H9 (cell line): ENCODE measurements at places on chromosomes 11 and 22. TPM values are rescaled to one million over a fixed set of nuclear protein-coding genes. Genes with fewer than 3 reads are reported as not detected.

GRCh38 chr11:119518746-119519730 lies 96.1 kb upstream of the THY1 start:
- DNase-seq: peak; percentile 73

DNA sequence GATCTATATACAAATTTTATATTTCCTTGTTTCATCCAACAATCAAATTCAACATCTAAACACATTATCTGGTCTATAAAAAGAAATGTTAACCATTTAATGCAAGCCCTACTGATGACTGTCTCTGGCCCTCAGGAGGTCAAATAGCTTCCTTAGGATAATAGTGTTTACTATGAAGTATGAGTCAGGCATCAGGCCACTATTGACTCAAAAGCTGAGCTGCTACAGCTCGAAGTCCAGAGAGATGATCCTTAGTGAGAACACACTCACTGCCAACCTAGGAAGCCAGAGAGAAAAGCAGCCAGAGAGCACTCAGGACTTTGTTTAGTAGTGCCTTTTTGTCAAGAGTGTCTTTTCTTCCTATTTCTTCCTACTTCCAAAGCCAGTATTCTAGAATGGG lies 171.8 kb downstream of the SOX6 start:
- no peak for DNase-seq

Gene EMSY
- total RNA-seq: 26.5 and 29.3 TPM in 2 replicates

DNA sequence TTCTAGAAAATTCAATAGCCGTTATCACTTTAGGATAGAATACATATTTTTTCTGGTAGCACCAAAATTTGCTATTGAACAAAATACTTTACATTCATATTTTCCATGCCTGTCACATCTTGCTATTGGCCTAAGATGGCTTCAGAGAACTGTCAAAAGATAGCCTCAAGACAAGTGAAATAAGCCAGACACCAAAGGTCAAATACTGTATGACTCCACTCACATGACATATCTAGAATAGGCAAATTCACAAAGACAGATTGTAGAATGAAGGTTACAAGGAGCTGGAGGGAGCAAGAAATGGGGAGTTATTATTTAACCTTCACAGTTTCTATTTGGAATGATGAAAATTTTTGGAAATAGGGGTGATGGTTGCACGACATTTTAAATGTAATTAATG lies 223.7 kb upstream of the ZC3H12C start:
- no peak for DNase-seq

Gene TMPRSS5
- total RNA-seq: 0.37 and 0.81 TPM in 2 replicates

Gene IL17REL
- 0.11 and 0.20 TPM in 2 replicates for total RNA-seq

DNA sequence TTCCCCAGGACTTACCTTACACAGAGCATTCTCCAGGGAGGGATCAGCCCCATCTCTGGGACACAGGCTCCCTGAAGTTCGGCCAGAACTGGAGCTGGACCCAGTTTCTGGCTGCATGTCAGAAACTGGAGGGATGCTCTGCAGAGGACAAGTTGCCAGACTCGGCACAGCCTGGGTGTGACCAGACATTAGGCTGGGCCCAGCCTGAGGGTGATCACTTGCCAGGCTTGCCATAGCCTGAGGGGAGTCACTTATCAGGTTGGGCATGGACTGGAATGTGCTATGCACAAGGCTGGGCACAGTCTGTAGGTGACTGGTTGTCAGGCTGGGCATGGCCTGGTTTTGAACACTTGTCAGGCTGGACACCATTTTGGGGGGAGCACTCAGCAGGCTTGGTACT lies 30.7 kb upstream of the STK33 start:
- DNase-seq: no peak

Gene IFITM1
- 498 and 500 TPM in 2 replicates for total RNA-seq
